ENCODE measurements at places on chromosomes 2 and 18. TPM values are rescaled to one million over a fixed set of nuclear protein-coding genes. Genes with fewer than 3 reads are reported as not detected.

ANKRD36C gene
- 59.6 TPM for total RNA-seq

MAP3K19 gene
- total RNA-seq: 3.8 TPM

NMUR1 gene
- total RNA-seq: 1.6 TPM

REEP1 gene
- total RNA-seq: 4.1 TPM

STK39 gene
- total RNA-seq: 7.9 TPM

DNA sequence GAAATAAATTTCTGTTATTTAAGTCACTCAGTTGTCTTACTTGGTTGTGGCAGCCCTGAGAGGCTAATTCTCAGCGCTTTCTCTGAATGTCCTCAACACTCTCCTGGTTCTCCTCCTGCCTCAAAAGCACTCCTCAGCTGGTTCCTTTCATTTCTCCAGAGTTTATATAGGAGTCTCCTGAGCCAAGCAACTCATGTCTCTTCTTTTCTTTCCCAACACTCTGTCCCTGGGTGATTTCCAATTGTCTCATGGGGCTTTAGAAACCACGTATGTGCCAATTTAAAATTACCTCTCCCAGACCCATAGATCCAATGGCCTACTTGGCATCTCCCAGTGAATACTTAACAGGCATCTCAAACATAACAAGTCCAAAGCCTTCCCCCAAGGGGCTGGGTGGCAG is 184.3 kb downstream of the TTC32 start:
- no peak for DNase-seq

- no peak for DNase-seq
Observed at GRCh38 chr2:144382849-144383248, 137.1 kb downstream of the ZEB2 start.

- DNase-seq: peak; percentile 90
Observed at GRCh38 chr2:26178746-26179436, 6.0 kb downstream of the GAREM2 start.

DNA sequence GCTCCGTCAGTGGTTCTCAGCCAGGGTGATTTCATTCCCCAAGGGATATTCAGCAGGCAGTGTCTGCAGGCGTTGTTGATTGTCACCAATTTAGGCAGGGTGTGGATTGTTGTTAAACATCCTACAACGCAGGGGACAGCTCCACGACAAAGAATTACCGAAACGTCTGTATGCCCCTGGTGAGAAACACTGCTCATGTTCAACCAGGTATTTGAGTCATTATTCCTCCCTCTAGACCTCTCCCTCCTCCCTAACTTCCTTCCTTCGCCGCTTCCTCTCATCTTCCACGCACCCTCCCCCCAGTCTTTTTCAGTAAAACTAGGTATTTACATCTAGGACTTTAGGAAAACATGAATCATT is 50.8 kb downstream of the NCK2 start:
- DNase-seq: no peak

DNA sequence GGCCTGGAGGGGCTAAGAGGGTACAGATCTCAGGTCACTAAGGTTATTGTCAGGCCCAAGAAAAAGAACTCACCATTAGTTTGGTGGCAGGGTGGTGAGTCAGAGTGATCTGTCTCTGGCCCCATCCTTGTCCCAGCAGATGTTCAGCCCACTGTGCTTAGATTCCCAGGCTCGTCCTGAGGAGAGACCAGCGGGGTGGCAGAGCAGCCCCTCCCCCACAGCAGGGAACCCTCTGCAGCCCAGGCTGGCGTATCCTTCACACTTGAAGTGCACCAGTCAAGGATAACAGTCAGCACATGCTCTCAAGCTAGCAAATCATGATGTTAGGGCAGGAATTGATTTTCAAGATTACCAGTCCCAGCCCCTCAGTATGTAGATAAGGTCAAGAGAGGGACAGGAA is 43.1 kb downstream of the TMEM185B start:
- no peak for DNase-seq

DNA sequence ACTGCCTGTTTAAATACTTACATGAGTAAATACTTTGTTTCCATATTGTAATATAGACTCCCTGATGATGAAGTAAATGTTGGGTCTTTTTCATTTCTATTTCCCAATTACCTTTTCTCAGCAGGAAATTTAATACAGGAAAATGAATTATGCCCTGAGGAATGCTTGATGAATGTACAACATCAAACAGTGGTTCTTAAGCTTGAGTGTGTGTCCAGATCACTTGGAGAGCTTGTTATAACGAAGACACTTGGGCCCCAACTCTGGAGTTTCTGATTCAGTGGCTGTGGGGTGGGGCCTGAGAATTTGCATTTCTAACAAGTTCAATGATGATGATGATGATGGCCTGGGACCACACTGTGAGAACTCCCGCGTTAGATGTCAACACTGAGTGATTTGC is 7.1 kb upstream of the ME2 start:
- DNase-seq: no peak

All from upper lobe of left lung (tissue), 6 donors.